ENCODE measurements at places on chromosomes 7 and 10.

DNA sequence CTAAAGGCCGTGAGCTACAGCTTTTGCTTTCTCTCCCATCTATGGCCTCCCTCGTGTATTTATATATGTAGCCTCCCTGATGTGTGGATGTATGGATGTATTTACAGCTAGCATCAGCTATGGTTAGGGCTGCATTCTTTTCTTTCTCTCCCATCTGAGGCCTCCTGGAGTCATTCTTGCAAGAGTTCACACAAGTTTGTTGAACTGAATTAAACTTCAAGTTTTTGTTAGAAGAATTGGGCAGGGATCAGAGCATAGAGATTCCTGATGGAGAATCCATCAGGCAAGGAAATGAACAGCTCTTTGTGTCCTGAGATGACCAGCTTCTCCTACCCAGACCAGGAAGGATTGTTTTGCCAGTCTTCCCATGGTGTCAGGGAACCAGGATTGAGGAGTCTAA is 60.3 kb downstream of the AHCYL2 start:
- DNase-seq = no peak

GRCh38 chr10:15181576-15182156 is 13.2 kb upstream of the NMT2 start:
- DNase-seq = no peak

GRCh38 chr7:65239707-65240352 is 133.8 kb upstream of the ZNF92 start:
- DNase-seq = no peak

DNA sequence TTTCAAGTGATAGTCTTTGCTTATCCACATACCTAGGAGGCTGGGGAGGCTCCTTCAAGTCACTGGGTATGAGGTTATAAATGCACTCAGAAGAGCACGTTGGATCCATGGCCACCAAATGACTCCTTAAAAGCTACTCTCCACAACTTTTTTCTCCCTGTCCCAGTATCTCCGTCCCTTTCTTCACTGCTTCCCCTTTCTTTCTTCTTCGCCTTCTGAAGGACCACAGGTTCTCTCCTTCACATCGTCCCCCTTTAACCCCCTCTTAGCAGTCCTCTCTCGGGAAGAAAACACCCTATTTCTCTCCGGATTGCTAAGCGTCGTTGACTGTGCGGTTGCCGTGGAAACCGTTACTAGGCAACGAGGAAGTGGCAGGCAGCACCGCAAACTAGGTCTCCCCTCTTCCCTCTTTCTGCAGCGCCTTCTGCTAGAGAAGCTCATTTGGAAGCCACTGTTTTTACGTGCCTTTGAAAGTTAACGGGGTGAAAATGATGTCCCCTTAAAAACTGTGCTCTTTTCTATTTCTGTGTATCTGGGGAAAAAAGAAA is at the start of gene ENKUR:
Gene ENKUR, minus strand, starts transcription at position 331 of the 548 bp plus-strand sequence. Its CDS starts 222 bp downstream, at position 109.
- DNase-seq = peak; percentile 71

GRCh38 chr7:111005445-111005844 is 85.5 kb upstream of the LRRN3 start:
- DNase-seq = no peak

- no peak for DNase-seq
Measured at GRCh38 chr10:34711500-34711899, 103.6 kb downstream of the PARD3 start.

DNA sequence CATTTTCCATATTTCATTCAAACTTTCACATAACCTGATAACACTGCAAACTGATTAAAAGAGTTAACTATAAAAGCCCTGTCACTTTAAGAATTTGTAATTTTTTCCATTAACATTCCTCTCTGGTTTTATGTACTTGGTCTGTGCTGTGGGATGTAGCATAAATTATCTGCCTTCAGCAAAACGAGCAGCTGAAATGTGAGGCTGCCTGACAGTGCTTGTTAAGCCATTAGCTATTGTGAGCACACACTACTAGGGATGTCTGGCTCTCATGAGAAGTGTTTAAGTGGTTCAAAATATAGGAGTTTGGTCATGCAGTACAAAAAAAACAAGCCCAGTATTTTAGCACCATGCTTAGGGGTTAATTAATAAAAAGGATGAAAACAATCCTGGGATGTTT is 63.0 kb downstream of the HOXA1 start:
- no peak for DNase-seq

DNA sequence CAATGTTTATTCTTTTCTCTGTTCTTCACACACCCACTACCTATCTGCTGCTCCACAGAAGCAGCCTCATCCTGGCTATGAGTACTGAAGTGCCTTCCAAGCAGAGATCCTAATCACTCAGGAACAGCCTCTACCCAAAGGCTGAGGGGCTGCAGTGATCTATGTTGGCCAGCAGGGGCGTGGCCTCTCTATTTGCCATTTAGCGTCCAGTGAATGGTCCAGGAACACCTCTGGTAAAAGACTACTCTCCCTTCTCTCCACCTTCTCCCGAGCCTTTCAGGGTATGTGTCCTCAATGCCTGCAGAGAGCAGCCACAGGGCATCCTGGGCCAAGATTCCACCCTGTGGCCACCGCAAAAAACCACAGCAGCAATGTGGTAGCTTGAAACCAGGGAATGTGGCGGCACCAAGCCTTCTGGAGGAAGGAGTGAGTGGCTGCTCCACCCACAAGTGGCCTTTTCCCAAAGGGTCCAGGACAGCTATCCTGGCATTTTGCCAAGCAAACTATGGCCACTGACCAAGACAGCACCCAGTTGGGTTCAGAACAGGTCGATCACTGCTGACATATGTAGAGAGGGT is 70.9 kb downstream of the SYPL1 start:
- no peak for DNase-seq

- no peak for DNase-seq
Measured at GRCh38 chr7:138297526-138297925, 162.5 kb upstream of the TRIM24 start.

DNA sequence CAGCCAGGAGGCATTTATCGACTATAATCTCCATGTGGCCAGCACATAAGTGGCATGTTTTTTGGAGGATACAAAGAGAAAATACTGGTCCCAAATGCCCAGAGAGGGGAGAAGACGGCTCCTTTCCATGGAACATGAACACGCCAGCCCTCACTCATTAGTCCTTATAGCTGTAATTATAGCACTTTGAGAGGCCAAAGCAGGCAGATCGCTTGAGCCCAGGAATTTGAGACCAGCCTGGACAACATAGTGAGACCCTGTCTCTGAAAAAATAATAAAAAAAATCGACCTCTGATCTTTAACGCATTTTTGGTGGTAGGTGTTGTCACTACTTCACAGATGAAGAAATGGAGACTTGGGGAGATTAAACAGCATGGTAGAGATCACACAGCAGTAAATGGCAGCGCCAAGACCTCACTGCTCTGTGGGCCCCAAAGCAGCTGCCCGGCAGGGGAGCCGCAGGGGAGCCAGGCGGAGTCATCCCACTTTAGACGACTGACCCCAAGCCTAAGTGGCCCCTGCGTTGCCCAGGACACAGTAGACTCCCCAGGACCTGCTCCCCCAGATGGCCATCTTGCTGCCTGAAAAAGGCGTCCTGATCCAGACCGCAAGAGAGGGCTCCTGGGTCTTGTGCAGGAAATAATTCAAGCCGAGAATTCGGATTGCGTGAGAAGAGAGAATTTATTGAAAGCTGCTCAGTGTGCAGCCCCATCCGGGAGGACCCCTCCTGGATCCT is 21.2 kb upstream of the PRKAG2 start:
- DNase-seq = no peak

- DNase-seq = no peak
Measured at GRCh38 chr7:99190359-99191009, 17.4 kb downstream of the KPNA7 start.

DNA sequence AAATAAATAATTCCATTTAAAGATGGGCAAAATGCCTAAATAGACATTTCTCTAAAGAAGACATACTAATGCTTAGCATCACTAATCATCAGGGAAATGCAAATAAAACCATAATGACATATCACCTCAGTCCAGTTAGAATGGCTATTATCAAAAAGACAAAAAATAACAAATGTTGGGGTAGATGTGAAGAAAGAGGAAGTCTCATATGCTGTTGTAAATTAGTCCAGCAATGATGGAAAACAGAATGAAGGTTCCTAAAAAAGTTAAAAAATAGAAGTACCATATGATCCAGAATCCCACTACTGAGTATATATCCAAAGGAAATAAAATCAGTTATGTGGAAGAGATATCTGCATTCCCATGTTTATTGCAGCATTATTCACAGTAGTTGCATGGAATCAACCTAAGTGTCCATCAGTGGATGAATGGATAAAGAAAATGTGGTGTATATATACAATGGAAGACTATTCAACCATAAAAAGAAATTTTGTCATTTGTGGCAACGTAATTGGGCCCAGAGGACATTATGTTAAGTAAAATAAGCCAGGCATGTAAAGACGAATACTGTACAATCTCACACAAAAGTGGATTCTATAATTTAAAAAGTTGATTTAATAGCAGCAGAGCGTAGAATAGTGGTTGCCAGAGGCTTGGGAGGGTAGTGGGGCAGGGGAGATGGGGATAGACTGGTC is 52.0 kb downstream of the TCAF1 start:
- DNase-seq = no peak

GRCh38 chr10:24382045-24382444 is 173.1 kb downstream of the KIAA1217 start:
- DNase-seq = no peak

DNA sequence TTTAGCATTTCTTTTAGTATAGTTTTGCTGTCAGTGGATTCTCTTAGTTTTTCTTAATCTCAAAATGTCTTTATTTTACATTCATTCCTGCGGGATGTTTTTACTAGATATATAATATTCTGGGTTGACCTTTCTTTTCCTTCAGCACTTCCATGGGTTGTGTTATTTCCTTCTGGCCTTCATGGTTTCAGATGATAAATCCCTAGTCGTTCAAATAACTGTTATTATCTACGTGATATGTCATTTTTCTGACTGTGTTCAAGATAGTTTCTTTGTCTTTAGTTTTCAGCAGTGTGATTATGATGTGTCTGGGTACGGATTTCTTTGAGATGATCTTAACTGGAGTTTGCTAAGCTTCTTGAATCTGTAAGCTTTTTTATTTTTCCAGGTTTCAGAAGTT is 75.7 kb upstream of the ELN start:
- no peak for DNase-seq

- no peak for DNase-seq
Measured at GRCh38 chr10:125709553-125710474, 9.7 kb upstream of the EDRF1 start.

GRCh38 chr7:55574051-55574717 is 1.9 kb upstream of the VOPP1 start:
- no peak for DNase-seq

- no peak for DNase-seq
Measured at GRCh38 chr10:105650306-105650705, 1009.2 kb downstream of the SORCS3 start.

GRCh38 chr7:48782511-48782910 is 141.8 kb upstream of the CDC14C start:
- no peak for DNase-seq

- DNase-seq = no peak
Measured at GRCh38 chr7:69588773-69589172, 9.5 kb upstream of the AUTS2 start.

Data from nucleus accumbens (tissue), 56 donors.